ENCODE measurements at places on chromosomes 6 and 20.

GRCh38 chr6:37452522-37452921 is 19.5 kb downstream of the CMTR1 start:
- no peak for DNase-seq

DNA sequence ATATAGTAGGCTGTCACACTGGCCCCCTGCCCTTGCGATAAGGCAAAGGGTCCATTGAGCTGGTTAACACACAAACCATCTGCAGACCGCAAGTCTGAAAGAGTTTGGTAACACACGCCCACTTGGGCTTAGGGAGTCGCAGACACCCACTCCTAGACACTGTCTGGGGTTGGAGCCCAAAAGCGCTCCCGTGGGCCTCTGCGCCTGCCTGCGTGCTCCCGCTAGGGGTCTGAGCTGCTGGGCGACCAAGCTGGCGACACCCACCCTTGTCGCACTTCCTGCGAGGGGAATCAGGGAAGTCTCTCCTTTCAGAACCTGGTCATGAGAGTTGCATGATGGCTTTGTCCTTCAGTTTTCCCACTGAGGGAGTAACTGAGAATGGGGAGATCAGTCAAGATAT is 653.0 kb downstream of the HTR1B start:
- no peak for DNase-seq

GRCh38 chr6:134637282-134637681 is 312.6 kb downstream of the ALDH8A1 start:
- no peak for DNase-seq

DNA sequence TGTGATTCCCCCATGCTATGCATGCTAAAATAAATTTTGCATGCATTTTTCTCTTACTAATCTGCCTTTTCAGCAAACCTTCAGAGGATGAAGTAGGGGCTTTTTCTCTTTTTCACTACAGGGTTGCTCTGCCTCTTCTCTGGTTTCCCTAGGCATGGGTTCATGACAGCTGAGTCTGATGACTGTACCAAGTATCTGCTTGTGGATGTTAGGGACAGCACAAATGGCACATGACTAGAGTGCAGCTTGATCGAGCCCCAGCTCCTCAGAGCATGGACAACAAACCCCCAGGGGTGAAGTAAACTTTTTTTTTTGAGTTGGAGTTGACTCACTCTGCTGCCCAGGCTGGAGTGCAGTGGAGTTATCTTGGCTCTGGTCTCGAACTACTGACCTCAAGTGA is 57.1 kb upstream of the GCM1 start:
- no peak for DNase-seq

DNA sequence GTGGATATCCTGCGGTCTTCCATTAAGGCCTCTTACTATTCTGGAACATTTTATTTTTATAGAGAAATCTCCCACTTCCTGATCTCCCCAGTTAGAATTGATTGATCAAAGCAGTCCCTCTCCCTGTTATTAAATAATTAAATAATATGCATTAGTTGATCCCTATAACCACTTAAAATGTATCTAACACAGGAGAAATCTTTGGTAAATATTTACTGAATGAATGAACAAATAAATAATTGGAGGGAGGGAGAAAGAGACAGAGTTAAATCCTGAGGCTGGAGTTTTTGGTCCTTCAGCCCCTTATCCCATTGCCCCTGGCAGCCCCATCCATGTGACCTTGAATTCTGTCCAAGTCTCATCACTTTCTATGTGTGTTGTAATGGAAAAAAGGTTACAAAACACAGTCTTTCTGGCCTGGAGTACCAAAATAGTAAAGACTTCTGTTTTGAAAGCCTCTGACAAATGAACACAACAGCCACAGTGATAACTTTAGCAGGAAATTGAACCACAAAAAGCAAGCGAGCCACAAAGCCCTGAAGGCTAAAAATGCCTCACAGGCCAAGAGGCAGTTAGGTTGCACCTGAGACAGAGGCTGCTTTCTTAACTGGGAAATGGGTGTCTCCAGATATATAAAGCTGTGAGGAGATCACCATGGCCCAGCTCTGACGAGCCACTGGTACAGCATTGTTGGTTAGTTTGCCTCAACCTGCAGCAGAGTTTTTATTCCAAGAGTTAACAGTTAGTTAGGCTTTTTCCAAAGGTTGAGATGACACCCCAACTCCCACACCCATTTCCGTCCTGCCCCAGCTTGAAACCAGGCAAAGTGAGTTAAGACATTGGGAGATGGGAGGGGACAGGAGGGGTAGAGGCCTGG is 11.3 kb downstream of the NT5E start:
- DNase-seq = peak; percentile 70

- DNase-seq = no peak
Measured at GRCh38 chr6:108807928-108808327, 40.3 kb upstream of the ARMC2 start.

DNA sequence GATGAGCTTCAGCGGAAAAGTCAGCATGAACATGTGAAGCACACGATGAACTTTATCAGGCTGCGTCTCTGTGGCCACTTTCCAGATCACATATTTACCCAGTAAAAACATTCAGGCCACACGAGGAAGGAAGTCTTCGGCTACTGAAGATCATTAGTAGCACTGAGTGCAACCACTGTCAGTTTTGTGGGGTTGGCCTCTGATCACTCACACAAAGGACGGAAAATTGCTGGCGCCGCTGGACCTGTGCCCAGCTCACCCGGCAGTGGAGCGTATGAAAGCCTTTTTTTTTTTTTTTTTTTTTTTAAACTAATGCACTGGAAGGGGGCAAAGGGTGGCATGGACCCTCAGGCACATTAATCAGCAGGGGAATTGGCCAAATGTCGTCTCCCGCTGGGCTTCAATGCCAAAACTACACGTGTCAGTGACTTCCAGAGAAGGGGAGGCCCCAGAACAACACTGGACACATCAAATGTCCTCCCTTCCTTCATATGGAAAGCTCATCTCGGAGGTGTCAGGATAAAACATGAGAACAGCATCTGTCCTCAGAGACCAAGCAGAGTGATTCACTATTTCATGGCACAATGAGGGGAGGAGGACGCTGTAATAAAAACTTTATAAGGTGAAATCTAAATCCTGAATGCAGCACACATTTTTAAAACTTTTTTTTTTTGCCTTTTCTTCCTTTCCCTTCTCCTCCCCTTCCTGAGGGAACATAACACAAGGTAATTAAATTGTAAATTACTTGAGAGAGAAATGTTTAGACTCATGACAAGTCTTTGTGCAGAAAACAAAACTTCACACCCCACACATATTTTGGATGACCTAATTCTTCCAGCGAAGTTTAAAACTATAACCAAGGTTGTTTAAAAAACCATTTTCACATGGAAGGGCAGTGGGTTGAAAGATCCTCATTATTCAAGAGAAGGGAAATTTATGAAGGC is 223.4 kb downstream of the FOXC1 start:
- no peak for DNase-seq

- DNase-seq = no peak
Measured at GRCh38 chr20:23114448-23115082, 28.4 kb upstream of the CD93 start.
